ENCODE measurements at places on chromosomes 11 and 22. TPM values are rescaled to one million over a fixed set of nuclear protein-coding genes. Genes with fewer than 3 reads are reported as not detected.

- no peak for DNase-seq
These were observed 2.8 kb downstream of the HMOX1 start for GRCh38 chr22:35383679-35384071.

GRCh38 chr22:22125579-22126468 lies 118.8 kb upstream of the VPREB1 start:
- DNase-seq: no peak

The TPBGL gene
- not detected for total RNA-seq

DNA sequence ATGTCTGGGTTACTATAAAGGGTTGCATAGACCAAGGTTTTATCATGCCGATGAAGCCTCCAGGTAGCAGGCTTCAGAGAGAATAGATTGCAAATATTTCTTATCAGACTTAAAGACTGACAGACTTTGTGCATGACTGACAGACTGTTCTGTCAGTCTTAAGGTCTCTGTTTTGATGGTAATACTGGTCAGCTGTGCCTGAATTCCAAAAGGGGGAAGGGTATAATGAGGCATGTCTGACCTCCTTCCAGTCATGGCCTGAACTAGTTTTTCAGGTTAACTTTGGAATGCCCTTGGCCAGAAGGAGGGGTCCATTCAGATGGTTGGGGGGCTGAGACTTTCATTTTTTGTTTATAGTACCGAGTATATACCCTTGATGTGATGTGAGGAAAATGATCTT lies 4.7 kb upstream of the KCTD14 start:
- no peak for DNase-seq

DNA sequence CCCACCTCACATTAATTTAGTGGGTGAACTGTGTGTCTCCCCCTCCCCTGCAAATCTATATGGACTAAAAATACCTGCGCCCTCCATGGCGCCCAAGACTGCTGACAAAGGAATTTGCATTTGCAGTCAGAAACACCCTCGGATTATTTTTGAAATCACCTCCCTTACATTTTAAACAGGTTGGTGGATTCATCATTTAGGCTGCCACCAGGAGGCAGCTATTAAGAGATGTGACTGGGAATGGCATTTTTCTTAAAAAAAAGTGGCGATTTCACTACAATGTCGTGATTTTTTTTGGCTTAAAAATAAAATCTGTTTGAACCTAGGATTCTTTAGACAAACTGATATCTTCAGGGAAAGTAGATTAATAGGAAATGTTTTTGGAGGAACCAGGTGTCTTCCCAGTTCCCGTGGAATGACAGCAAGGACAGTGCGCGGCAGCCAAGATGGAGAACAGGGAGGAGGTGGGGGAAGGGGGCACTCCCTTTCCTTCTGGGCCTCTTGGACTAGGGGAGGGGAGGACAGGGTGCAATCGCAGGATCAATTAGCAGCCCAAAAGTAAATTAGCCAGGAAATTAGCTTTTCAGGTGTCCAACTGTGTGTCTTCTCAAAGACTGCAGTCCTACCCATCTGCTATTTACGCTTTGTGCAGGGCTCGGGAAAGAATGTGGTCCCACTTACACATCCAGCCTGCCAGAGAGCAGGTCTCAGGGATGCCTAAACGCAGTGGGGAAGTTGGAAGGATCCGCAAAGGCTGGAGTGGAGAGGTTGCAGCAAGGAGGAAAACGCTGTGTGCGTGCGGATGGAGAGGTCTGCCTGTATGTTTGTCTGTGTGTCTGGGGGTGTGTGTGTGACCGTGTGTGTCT lies 496.4 kb downstream of the NTM start:
- no peak for DNase-seq

The PAMR1 gene
- 0.26 TPM for total RNA-seq

The SCYL1 gene
- 104 TPM for total RNA-seq

DNA sequence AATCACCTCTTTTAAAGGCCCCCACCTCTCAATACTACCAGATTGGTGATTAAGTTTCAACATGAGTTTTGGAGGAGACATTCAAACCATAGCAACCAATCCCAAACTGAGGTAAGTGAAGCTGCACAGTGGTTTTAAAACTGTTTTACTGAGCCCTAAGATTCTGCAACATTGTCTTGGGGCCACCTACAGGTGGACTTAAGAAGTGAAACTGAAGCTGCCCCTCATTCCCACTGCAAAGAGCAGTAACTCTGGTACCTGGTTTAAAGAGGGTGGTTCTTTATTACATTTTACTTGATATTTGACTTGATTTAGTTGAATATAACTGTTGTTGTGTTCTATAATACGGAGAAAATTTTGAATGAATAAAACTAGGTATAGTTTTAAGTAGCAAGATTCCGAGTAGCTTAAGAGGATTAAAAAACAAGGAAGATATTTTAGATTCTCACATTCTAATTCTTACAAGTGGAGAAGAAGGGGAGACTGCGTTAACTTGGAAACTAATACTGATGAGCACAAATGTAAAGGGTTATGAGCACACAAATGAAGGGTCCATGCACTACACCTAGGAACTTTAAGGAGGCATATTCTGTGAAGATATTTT lies 26.7 kb downstream of the SYT9 start:
- peak; percentile 1 for DNase-seq

DNA sequence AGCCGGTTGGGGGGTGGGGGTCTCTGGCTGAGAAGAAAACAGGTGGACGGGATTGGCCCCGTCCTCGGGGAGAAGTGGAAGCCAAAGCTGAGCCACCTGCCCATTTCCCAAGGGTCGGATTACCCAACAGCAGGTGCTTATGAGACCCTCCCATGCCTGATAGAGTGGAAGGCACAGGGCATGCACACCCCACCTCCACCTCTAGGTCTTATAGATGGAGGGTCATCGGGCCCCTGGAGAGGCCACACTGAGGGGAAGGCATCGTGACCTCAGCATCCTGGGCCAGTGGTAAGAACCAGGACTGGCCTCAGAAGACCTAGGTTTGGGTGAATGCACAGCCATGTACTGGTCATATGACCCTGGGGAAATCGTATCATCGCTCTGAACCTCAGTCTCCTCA lies 85.9 kb downstream of the BUD13 start:
- DNase-seq: no peak

DNA sequence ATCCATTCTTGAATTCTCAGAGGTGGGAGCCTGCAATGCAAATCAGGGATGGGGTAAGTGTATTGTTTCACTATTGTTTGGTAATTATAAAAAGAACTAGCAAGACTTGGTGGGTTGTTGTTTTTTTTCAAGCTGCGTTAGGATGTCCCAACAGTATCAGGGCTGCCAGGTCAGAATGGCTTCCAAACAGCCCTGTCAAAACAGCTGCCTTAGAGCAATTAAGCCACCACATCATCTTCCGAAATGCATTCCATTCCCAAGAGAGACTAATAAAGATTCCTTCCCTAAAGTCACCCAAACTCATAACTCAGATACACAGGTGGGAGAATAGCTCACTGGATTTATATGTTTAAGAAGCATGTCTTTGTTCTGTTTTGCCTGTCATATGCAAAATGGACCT lies 23.5 kb downstream of the BBOX1 start:
- peak; percentile 16 for DNase-seq
